Stimulated activated CD8-positive, alpha-beta memory T cell treated with anti-CD3 and anti-CD28 coated beads, Interleukin-7, amount 100 ng/mL, for 1 hour (primary cell): ENCODE measurements at places on chromosomes 13 and 19.

GRCh38 chr13:97058391-97058790 lies 64.1 kb upstream of the OXGR1 start:
- no peak for DNase-seq

DNA sequence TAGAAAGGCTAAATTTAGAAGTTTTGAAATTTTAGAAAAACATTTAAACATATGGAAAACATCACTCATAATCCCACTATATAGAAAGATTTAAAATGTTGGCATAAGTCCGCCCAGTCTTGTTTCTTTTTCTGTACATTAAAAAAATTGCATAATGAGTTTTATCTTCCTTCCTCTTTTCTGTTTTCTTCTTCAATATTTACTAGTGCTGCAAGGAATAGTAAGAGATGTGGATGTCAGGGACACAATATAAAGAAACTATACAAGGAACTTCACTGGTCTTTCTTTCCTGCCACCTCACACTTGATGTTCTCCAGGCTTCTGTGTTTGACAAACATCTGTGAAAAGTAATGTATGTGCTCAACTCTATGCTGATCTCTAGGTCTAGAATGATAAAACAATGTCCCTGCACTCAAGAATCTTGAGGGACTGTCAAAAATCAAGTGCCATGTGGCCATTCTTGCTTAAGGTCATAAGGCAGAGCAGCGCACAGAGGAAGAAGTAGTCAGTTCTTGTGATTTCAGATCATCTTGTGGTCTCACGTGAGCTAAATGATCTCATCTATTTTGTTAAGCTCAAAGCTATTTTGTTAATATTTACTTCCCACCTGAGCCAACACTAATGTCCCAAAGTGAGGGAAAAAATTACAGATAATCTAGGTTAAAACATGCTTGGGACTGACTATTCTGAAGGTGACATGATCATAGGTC lies 186.9 kb upstream of the OBI1 start:
- no peak for DNase-seq

DNA sequence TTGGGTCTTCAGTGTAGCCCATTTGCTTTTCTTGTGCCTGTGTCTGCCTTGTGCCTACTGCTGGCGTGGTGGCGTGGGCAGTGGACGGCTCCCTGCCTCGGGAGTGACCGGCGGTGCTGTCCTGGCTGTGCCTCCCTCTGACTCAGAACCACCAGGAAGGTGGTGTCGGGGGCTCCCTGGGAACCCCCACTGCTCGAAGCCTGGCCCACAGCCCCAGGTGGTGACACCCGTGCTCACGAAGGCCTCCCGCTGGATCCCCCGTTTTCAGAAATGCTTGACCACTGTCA lies 5.1 kb upstream of the AMH start:
- DNase-seq, result no peak

DNA sequence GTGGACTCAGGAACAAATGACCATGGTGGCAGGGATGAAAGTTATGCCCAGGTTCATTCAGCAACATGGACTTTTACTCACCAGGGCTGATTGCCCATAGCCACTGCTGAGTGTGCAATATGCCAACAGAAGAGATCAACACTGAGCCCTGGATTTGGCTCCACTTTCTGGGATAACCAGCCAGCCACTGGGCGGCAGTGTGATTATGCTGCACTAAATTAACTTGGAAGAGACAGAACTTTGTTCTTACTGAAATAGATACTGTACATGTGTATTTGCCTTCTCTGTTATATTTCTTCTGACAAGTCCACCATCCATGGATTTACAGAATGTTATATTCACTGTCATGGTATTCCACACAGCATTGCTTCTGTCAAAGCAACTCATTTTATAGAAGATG lies 257.4 kb downstream of the TDRD3 start:
- DNase-seq, result no peak

DNA sequence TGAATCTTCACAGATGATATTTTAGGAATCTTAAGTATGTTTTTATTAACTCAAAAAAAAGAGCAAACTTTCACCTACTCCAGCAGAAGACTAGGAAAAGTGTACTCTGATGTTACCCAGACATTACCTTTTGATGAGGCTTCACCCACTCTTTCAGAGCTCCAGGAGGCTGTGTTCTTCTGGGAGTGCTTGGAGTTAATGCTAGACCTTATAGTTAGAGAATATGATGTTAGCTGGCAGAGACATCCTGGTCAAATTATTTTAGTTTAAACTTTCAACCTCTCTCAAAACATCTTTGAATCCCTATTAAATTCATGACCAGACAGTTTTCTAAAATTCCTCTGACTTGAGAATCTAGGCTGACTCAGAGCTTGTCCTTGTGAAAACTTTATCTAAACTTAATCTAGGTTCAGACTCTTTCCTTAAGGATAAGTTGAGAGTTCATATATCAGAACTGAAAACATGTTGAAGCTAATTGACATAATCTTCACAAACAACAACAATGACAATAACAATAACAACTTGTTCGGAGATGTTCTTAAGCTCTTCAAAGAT lies 82.8 kb downstream of the ITGBL1 start:
- DNase-seq, result no peak

- DNase-seq, result no peak
Observed at GRCh38 chr13:38239874-38240273, 109.8 kb upstream of the UFM1 start.

GRCh38 chr19:2337329-2337707 lies 8.8 kb downstream of the SPPL2B start:
- DNase-seq, result no peak

DNA sequence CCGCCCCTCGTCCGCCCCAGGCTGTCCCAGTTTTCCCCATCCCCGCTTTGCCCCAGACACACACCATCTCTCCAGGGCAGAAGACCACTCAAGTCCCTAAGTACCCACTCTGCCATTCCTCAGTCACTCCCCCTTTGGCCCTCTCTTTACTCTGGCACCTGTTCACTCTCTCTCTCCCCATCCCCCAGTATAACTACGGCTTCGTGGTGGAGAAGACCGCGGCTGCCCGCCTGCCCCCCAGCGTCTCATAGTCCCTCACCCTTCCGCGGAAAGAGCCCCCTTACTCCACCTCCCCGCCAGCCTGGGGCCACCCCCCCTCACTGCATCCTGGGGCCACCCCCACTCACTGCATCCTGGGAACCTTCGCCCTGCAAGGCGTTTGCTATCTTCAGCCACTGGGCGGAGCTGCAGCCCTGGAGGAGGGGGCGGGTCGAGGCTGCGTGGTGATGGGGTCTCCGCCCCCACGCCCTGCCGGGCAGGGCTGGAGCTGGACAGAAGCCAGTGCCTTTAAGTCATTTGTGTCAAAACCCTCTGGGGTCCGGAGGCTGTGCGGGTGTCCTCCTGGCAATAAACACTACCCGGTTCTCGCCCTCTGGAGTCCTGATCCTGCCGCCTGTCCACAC lies 5.0 kb downstream of the MVB12A start:
- DNase-seq, result no peak

GRCh38 chr13:87129602-87130300 lies 541.4 kb upstream of the SLITRK5 start:
- DNase-seq, result no peak

- no peak for DNase-seq
Observed at GRCh38 chr19:51587264-51588191, 16.4 kb downstream of the ZNF175 start.

- no peak for DNase-seq
Observed at GRCh38 chr13:112871742-112872141, 97.3 kb upstream of the MCF2L start.

GRCh38 chr13:39159393-39159792 lies 121.1 kb downstream of the NHLRC3 start:
- DNase-seq, result no peak

- DNase-seq, result no peak
Observed at GRCh38 chr13:51539887-51540286, 44.4 kb upstream of the WDFY2 start.

DNA sequence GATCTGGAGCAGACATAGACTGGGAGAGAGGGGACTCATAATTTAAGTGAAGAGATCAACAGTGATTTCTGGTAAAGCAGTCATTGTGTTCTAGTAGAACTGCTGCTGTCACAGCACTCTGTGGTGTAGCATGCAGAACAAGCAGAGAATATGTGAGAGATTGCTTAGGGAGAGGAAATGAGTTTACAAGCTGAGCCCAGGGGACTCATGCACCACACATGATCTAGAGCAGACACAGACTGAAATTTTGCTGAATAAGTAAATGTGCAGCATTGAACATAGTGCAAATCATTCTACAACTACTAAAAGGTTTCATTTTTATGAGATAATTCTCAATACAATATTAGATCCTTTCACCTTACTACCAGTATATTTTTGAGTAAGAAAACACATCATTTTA lies 125.7 kb downstream of the MYO16 start:
- no peak for DNase-seq

- DNase-seq, result no peak
Observed at GRCh38 chr19:7917267-7918061, 2.7 kb upstream of the SNAPC2 start.

DNA sequence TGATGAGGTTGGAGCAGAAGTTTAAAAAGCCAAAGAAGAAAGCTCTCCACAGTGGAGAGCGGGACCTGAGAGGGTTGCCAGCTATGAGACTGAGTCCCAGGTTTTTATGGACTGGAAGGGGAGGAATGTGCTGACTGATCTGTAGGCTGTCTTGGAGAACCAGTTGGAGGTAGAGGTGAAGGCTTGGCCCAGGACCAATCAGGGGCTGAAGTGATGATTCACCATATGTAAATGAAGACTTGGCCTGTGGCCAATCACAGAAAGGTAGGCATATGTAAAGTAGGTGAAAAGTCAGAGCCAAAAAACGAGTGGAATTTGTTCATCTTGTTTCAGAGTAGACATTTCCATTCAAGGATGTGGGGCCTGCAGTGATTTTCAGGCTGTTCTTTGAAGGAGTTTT lies 17.5 kb upstream of the KBTBD6 start:
- DNase-seq, result no peak

DNA sequence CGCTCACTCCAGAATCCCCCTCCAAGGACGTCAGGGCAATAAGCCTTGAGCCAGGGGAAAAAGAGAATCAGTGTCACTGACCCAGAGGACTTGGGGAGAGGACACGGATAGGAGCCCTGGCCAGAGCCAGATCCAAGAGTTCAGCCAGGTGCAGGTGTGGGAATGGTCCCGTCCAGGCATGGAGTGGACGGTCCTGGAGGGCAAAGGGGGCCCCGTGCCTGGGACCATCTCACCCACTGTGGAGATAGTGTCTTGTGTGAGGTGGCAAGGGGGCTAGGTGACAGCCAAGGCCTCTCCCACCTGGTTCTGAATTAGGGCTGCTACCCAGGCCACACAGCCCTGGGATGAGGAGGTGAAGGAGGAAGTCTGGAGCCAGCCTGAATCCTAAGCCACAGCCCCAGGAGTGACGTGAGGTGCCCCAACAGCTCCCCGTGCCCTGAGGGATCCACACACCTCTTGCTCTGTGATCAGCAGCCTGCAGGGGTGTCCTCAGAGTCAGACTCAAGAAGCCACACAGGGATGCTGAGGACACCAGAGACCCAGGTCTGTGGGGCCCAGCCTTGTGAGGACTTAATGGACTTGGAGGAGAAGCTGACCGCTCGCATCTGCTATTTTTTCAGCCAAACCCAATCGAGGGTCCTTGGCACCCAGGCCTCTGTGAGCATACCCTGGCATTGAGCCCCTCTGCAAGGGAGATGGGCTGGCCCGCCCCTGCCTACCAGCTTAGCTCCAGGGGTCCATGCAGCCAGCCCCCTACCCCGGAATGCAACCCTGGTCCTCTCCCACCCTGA lies 16.4 kb upstream of the ZNF14 start:
- DNase-seq, result no peak

DNA sequence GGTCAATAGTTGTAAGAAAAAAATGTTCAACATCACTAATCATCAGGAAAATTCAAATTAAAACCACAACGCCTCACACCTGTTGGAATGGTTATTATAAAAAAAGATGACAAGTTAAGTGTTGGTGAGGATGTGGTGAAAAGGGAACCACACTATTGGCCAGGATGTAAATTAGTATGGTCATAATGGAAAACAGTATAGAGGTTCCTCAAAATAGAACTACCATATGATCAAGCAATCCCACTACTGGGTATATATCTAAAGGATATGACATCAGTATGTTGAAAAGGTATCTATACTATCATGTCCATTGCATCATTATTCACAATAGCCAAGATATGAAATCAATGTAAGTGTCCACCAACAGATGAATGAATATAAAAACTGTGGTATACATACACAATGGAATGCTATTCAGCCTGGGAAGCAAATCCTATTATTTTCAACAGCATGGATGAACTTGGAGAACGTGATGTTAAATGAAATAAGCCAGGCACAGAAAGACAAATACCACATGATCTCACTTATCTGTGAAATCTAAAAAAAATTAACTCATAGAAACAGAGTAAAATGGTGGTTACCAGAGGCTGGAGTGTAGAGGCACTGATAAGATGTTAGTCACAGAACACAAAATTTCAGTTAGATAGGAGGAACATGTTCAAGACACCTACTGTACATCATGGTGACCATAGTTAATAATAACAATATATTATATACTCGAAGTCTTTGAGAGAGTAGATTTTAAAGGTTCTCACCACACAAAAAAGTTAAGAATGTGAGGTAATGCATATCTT lies 56.6 kb downstream of the TBC1D4 start:
- DNase-seq, result no peak

DNA sequence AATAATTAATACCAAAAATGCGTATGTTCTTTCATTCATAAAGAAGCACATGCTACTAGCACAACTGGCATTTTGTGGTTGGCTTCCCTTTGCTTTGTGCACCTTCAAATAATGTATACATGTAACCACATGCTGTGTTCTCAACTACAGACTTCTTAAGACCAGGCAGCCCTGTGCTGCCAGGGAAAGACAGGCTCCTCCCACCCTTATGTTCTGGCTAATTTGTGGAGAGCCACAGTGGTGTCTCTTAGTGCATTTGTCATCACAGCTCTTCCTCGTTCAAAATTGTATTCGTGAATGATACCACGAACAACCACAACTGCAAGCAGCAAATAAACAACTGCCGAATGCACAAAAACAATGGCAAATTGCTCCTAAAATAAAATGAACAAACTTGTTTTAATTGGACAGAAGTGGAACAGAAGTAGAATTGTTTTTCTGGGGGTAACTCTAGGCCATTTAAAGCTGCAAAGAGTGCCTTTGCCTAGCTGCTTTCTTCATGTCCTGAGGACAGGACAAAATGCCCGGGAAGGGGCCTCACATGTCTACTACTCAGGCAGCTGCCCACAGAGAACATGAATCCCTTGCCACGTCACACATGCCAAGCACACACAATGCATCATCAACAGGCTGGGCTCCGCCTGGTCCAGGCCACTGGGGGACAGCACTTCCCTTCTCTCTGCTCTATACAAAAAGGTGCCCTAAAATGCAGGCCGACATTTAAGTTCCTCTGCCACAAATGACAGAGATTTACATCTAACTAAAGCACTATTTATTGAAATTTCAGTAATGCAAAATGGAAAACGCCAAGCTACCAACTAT lies 21.7 kb downstream of the IRS2 start:
- DNase-seq, result no peak
